Fibroblast of lung (primary cell): ENCODE measurements at places on chromosomes 7 and 10.

- peak; percentile 46 for DNase-seq
- H3K4me1 ChIP-seq = peaks cover 3% of the 10 kb centered on the region
Measured at GRCh38 chr7:50531401-50531911, 33.7 kb downstream of the DDC start.

GRCh38 chr10:69220507-69220906, 375 bp downstream of the HKDC1 start:
- no peaks in the 10 kb centered on the region for H3K36me3 ChIP-seq
- no peak overlapping the region for H3K27ac ChIP-seq
- peaks cover 3% of the 10 kb centered on the region for H3K4me1 ChIP-seq
- no peak overlapping the region for H3K4me3 ChIP-seq
- no peaks in the 10 kb centered on the region for H3K27me3 ChIP-seq

- peak; percentile 4 for DNase-seq
- H3K27ac ChIP-seq = no peak overlapping the region
- no peak overlapping the region for H3K4me3 ChIP-seq
- no peaks in the 10 kb centered on the region for H3K4me1 ChIP-seq
- no peaks in the 10 kb centered on the region for H3K27me3 ChIP-seq
- no peaks in the 10 kb centered on the region for H3K36me3 ChIP-seq
Measured at GRCh38 chr7:91894781-91895480, 14.4 kb upstream of the MTERF1 start.

DNA sequence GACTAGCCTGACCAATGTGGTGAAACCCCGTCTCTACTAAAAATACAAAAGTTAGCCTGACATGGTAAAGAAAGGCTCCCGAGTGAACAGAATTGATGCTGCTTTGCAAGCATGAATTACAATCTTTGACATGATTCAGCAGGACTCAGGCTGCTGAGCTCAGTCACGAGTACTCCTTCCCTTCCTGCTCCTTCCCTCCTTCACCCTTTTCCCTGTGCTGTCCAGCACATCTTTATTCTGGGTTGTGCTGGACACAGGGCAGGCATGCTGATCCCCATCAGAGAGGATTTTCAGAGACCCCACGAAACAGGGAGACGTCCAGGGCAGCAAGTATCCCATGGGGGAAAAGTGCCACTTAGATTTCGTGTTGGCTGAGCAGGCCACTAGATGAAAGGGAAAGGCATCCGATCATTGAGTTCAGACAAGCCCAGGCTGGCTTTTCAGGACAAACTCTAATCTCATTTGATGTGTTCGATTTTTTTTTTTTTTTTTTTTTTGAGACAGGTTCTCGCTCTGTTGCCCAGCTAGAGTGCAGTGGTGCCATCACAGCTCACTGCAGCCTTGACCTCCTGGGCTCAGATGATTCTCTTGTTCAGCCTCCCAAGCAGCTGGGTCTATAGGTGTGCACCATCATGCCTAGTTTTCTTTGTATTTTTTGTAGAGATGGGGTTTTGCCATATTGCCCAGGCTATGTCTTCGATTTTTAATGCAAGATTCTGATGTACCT, 36.5 kb downstream of the BAMBI start:
- H3K4me1 ChIP-seq = no peaks in the 10 kb centered on the region
- no peak for DNase-seq
- H3K4me3 ChIP-seq = no peak overlapping the region
- H3K27ac ChIP-seq = no peak overlapping the region
- H3K36me3 ChIP-seq = no peaks in the 10 kb centered on the region
- H3K27me3 ChIP-seq = no peaks in the 10 kb centered on the region

DNA sequence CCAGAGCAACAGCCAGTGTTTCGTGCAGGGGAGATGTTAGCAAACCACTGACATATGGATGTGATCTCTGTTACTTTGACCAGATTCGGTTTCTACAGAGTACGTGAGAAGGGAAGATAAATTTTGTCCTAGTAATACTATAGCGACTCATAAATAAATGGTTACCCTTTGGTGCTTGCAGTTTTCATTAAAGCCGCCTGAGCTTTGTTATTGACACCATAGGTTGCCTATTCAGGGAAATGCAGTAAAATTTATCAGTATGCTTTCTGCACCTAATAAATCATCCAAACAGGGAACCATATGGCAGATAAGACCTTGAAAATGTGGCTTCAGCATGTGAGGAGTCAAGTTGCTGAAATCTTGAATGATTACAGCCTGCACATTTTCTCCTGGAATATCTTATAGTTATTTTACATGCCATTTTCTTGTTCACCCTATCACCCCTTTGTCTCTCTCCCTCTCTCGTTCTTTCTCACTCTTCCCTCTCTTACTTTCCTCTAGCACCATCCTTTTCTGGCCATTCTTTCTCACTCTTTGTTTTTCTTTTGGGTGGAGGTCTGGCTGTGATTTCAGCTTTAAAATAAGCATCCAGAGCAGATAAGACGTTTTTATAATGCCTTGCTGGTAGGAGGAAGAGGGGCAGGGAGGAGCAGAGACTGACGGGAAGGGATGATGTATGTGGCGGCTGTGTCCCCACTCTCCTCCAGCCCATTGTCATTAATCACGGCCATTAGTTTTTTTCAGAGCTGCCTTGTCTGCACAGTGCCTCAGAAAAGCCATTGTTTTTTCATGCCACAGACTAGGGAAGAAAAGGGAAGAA, 182.5 kb downstream of the LRMDA start:
- H3K4me1 ChIP-seq = no peaks in the 10 kb centered on the region
- no peak overlapping the region for H3K4me3 ChIP-seq
- peak; percentile 82 for DNase-seq
- H3K36me3 ChIP-seq = no peaks in the 10 kb centered on the region
- H3K27me3 ChIP-seq = peaks cover 2% of the 10 kb centered on the region
- no peak overlapping the region for H3K27ac ChIP-seq

DNA sequence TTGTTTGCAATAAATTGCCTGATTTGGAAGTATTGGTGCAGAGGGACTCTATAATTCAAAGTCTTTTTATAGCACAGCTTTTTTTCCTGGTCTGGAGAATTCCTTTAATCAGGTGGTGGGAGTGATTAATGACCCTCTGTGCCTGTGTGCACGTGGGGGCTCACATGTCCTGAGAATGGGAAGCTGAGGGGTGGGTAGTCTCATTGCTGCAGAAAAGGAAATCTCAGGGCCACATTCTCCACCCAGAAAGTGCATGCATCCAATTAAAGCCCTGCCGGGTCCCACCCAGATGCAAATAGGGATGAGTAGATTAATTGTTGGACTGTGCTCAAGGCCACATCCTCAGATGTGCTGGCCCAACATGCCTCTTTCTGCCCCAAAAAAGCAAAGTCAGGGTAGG, 324.7 kb downstream of the CXCL12 start:
- DNase-seq = no peak
- peaks cover 10% of the 10 kb centered on the region for H3K27me3 ChIP-seq
- H3K4me1 ChIP-seq = no peaks in the 10 kb centered on the region

- H3K36me3 ChIP-seq = no peaks in the 10 kb centered on the region
- no peak overlapping the region for H3K27ac ChIP-seq
- H3K4me1 ChIP-seq = no peaks in the 10 kb centered on the region
- no peaks in the 10 kb centered on the region for H3K27me3 ChIP-seq
Measured at GRCh38 chr10:86292462-86293395, 73.9 kb downstream of the GRID1 start.

DNA sequence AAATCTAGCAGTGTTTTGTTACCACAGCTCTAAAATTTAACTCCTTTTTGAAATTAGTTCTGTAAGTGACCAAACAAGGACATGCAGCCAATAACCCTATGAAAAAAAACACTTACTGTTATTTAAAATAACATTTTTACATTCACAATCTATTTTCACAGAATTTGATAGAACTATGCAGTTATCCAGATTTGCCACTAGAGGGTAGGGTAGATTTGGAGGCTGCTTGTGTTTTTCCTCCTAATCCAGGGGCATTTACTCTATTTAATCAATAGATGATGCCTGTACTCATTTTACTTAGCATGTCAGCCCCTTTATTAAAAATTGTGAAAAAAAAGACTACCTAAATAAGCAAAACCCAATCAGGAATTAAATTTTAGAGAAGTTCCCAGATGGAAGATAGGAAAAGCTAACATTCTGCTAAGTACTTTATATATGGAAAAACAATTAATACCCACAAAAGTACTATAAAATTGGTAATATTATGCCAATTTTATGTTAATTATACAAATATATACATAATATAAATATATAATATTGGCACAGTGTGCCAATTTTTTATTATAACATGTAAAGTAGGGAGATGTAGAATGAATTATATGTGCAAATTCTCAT, 18.1 kb upstream of the LIPK start:
- H3K4me1 ChIP-seq = no peaks in the 10 kb centered on the region
- H3K27ac ChIP-seq = no peak overlapping the region
- peak; percentile 17 for DNase-seq
- H3K36me3 ChIP-seq = no peaks in the 10 kb centered on the region
- H3K27me3 ChIP-seq = no peaks in the 10 kb centered on the region
- no peak overlapping the region for H3K4me3 ChIP-seq

DNA sequence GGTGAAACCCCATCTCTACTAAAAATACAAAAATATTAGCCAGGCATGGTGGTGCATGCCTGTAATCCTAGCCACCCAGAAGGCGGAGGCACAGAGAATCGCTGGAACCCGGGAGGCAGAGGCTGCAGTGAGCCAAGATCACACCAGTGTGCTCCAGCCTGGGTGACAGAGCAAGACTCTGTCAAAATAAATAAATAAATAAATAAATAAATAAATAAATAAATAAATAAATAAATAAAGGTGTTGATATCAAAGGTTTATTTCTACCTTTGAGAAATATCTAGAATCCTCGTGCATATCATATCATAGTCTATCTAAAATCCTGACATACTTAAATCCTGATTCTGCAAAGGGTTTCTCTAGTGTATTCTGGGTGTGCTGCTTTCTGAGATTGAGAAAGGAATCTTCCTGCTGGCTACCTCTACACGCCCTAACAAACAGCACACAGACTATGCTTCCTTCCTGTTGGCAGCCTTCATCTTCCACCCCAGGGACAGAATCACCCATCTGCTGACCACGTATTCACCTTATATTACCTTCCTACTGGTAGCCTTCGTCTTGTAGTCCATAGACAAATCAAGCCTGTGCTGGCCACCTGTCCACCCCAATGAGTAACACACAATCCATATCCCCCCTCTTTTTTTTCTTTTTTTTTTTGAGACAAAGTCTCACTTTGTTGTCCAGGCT, 8.7 kb downstream of the ABLIM1 start:
- peaks cover 5% of the 10 kb centered on the region for H3K4me1 ChIP-seq
- no peaks in the 10 kb centered on the region for H3K36me3 ChIP-seq
- no peak overlapping the region for H3K27ac ChIP-seq

GRCh38 chr10:71975871-71976725, 11.9 kb downstream of the CHST3 start:
- H3K4me3 ChIP-seq = no peak overlapping the region
- H3K4me1 ChIP-seq = peaks cover 46% of the 10 kb centered on the region
- peak; percentile 84 for DNase-seq
- peaks cover 2% of the 10 kb centered on the region for H3K36me3 ChIP-seq
- H3K27me3 ChIP-seq = no peaks in the 10 kb centered on the region
- H3K27ac ChIP-seq = peak overlapping the region; percentile 63

DNA sequence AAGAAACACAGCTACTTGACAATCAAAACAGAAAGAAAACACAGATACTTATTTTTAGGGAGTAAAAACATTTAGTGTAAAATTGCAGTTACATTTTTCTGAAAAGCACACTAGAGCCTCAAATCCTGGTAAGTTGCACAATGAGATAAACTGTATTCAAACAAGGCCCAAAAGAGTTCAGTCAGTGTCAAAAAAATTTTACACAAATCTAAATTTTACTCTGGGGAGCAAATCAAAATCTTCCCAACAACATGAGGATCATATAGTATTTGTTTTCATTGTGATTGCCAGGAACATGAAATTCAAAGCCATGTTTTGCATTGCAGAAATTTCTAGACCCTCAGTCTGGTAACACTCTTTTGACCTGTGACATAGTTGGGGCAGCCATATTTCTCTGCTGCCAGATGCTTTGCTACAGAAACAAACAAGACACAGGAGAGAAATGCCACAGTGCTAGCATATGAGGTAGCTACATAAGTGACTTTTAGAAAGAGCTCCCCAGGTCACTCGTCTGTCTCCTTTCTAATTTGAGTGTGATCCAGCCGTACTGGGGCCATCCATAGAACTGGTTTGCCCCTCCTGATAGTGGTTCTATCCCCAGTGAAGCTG, 49.6 kb downstream of the PDE1C start:
- H3K27ac ChIP-seq = no peak overlapping the region
- no peak for DNase-seq
- no peaks in the 10 kb centered on the region for H3K27me3 ChIP-seq
- H3K4me3 ChIP-seq = no peak overlapping the region
- no peaks in the 10 kb centered on the region for H3K4me1 ChIP-seq

GRCh38 chr10:3494838-3495230, 290.2 kb downstream of the KLF6 start:
- peak overlapping the region; percentile 57 for H3K27ac ChIP-seq
- no peaks in the 10 kb centered on the region for H3K27me3 ChIP-seq
- H3K4me3 ChIP-seq = no peak overlapping the region
- peaks cover 7% of the 10 kb centered on the region for H3K4me1 ChIP-seq
- no peak for DNase-seq
- H3K36me3 ChIP-seq = no peaks in the 10 kb centered on the region

GRCh38 chr10:86017841-86018734, 348.5 kb downstream of the GRID1 start:
- no peak overlapping the region for H3K27ac ChIP-seq
- H3K4me3 ChIP-seq = no peak overlapping the region
- H3K36me3 ChIP-seq = no peaks in the 10 kb centered on the region
- no peaks in the 10 kb centered on the region for H3K4me1 ChIP-seq
- no peak for DNase-seq

GRCh38 chr7:4693749-4694148, 11.7 kb downstream of the FOXK1 start:
- no peaks in the 10 kb centered on the region for H3K27me3 ChIP-seq
- DNase-seq = no peak
- peak overlapping the region; percentile 78 for H3K27ac ChIP-seq
- no peaks in the 10 kb centered on the region for H3K36me3 ChIP-seq
- peaks cover 4% of the 10 kb centered on the region for H3K4me1 ChIP-seq

GRCh38 chr7:13989949-13990305, 461 bp upstream of the ETV1 start:
- peaks cover 2% of the 10 kb centered on the region for H3K4me1 ChIP-seq
- peak overlapping the region; percentile 97 for H3K27ac ChIP-seq
- no peaks in the 10 kb centered on the region for H3K36me3 ChIP-seq

DNA sequence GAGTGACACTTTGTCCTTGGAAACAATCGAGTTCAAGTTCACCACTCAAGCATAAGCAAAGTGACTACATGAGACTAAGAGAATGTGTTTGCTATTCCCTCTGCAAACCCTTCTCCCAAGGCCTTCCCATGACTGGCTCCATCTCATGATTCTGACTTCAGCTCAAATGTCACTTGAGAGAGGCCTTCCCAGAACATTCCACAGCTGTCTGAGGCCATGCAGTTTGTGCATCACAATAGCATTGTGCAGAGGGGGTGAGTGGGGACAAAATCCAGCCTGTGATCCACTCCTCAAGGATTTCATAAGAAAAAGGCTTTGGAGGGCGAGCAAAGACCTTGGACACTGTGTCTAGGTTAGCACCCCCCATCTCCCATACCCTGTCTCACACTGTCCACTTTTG, 6.9 kb upstream of the LRMDA start:
- H3K27me3 ChIP-seq = no peaks in the 10 kb centered on the region
- H3K4me3 ChIP-seq = no peak overlapping the region
- H3K27ac ChIP-seq = no peak overlapping the region
- H3K4me1 ChIP-seq = no peaks in the 10 kb centered on the region
- no peaks in the 10 kb centered on the region for H3K36me3 ChIP-seq
